ENCODE measurements at places on chromosomes 7 and 10. TPM values are rescaled to one million over a fixed set of nuclear protein-coding genes. Genes with fewer than 3 reads are reported as not detected.

DNA sequence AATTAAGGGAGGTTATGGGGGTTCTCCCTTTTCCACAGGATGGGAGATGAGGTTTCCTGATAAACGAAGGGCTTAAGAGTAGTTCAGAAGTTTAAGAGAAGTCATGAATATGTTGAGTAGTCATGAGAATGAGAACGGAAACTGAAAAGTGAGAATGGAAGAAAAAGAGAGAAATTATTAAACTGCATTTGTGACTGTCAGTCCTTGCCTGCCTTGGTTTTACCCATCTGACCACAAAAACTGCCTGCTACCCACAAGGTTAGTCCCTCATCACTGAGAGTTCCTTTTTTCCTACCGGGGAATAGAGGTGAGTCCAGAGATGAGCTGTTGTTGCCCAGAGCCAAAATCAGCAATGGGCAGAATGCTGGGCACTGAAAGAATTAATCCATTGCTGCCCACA, 174.1 kb upstream of the BET1 start:
- no peak for DNase-seq

- DNase-seq: no peak
Measured at GRCh38 chr7:149822353-149822943, 15.7 kb upstream of the ZNF862 start.

GRCh38 chr7:2169923-2170575, 62.7 kb downstream of the MAD1L1 start:
- no peak for DNase-seq

The CYP2C8 gene
- polyA plus RNA-seq: 0.21 TPM

- no peak for DNase-seq
Measured at GRCh38 chr7:5382281-5382892, 41.2 kb downstream of the TNRC18 start.

- no peak for DNase-seq
Measured at GRCh38 chr10:17122052-17122451, 7.6 kb downstream of the CUBN start.

DNA sequence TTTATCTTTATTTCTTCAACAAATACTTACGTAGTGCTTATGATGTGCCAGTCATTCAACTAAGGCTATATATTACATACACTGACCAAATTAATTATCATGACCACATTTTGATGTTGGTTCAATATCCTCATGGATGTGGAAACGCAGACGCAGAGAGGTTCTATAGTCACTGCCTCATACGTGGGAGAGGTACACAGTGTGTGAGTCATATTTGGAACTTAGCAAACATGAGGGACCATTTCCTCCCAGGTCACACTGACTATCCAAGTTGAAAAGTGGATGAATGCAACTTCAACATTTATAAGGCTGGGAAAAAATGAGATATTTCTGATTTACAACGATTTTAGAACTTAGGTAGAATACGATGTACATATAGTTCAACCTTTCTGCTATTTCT, 113.6 kb downstream of the PRLHR start:
- DNase-seq: no peak

DNA sequence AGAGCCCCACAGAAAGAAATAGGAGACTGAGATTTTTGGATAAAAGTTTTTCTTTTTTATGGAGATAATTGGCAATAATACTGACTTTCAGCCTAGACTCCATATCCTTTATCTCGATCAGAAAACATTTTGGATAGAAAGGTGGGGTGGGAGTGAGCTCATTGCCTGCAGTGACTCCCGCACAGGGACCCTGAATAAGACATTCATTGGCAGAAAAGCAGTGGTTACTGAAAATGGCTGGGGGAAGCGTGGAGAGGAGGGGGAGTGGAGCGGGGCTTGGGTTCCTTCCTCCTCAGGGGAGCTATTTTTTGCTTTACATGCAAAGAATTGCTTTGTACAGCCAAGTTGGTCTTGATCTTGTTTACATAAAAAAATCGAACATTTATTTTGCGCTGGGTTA, 90.4 kb upstream of the BMPER start:
- no peak for DNase-seq

DNA sequence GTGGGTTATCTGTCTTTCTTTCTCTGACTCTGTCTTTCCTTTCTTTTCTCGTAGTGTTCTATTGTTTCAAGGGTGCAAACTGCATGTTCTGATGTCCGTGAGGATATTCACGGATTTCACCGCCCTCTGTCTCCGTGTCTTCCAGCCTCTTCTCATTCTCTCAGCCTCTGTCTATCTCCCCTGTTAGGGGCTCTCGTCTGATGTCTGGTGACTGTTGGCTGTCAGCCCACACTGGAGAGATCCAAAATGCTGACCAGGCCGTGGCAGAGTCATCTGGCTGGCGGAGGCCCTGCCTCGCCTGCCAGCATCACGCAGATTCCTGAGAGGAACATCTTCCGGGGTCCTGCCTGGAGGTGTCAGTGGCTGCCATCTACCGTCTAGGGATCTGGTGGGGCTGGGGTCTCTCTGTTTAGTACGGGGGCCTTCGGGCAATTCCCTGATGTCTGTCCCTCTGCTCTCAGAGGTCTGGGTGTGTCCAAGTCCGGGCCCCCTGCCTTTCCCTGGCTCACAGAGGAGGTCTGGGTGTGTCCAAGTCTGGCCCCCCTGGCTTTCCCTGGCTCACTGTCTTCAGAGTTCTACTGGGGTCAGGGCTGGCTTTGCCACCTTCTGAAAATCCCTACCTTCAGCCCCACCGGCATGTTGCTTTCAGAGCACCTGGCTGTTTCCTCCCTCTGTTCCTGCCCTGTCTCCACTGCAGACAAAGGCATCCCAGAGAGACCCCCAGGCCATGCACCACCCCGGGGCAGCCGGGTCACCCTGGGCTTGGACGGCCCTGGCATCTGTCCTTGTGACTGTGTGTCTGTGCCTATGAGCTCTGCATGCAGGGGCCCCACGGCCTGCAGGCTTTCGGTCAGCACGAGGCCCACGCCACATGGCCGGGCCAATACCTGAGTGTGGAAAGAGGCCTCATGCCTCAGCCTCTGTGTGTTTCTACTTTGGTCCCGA, 14.0 kb upstream of the SCART1 start:
- no peak for DNase-seq

The KIAA1217 gene
- 55.1 TPM for polyA plus RNA-seq

GRCh38 chr7:98434087-98434486, 33.2 kb upstream of the BAIAP2L1 start:
- no peak for DNase-seq

DNA sequence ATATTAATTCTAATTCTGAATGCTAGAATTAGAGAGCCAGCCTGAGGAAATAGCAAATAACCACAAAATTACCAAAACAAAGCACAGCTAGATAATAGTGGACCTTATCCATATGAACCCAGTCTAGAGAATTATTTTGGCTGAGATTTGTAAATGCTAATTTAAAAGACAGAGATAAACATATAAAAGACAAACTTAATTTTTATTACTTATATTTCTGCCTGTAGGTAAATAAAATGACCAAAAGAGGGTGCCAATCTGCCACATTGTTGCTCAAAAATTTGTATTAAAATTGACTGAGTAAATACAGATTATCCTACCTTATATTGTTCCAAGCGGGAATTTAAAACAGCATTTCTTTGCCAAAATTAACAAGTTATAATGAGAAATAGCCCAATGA, 20.2 kb downstream of the RTKN2 start:
- DNase-seq: no peak

- DNase-seq: no peak
Measured at GRCh38 chr10:34814913-34815184, 247 bp downstream of the PARD3 start.

The HOXA11 gene
- not detected for polyA plus RNA-seq

DNA sequence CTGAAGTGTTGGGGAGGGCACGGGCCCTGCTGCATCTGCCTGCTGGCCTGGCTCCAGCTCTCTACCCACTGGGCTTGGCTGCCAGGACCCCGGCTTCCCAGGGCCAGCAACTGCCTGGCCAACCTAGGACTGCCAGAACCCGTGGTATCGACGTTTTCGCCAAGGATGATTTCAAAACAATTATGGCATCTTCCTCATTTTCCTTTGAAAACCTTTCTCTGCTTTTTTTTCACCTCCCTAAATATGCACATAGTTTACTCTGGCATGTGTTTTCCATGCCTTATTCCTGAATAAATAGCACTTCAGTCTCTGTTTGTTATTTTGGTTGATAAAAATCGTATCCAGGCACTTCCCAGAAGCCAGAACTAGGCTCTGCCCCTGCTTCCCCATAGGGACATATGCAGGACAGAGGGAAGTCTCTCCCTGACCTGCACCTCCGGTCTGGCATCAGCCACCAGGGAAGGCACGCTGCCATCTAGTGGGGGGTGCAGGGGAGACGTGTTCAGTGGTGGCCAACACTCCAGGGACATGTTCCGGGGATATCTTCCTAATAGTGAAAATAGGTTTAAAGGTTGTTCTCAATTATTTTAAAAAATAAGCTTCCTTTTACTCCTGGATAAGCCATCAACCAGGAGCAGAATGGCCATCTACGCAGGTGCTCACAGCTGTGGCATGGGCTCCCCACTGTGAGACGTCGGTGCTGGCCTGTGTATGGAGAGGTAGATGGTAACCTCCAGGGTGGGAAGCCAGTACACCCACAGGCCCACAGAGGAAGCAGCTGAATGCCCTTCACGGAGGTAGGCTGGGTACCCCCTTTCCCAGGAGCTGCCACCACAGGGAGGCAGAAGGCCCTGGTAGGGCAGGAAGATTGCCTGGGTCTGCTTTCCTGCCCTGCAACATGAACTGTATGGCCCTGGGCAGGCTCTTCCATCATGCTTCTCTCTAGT, 30.7 kb upstream of the ANTXRL start:
- DNase-seq: peak; percentile 70

DNA sequence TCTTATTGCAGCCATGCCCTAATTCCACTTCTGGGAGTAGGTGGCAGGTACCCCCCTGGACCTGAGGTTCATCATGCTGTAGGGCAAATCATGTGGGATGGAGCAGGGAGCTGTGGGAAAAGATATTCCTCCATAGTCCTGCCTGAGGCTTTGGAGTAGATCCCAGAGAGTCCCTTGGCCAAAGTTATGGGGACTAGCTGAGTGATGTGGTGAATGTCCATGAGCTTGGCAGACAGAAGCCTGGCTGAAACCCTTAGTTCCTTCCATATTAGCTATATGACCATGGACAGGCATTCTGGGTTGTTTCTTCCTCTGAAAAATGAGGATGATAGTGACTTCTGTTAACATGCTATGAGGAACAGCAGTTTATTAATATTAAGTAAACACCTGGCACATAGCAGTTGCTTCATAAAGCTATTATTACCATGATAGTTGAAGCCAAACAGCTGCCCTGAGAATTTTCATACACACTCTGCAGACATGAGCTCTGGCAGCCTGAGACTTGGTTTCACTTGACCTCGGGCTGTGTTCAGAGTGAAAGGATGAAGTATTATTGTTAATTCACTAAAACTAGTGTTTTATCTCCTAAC, 15.0 kb upstream of the IMPDH1 start:
- no peak for DNase-seq

The UPK3BL2 gene
- polyA plus RNA-seq: 15.4 TPM

GRCh38 chr10:88110822-88111221, 247.4 kb downstream of the PTEN start:
- no peak for DNase-seq

The WDR86 gene
- polyA plus RNA-seq: 1.1 TPM

- no peak for DNase-seq
Measured at GRCh38 chr10:95504246-95504691, 56.9 kb downstream of the SORBS1 start.

GRCh38 chr7:158355456-158356065, 232.1 kb downstream of the PTPRN2 start:
- no peak for DNase-seq

DNA sequence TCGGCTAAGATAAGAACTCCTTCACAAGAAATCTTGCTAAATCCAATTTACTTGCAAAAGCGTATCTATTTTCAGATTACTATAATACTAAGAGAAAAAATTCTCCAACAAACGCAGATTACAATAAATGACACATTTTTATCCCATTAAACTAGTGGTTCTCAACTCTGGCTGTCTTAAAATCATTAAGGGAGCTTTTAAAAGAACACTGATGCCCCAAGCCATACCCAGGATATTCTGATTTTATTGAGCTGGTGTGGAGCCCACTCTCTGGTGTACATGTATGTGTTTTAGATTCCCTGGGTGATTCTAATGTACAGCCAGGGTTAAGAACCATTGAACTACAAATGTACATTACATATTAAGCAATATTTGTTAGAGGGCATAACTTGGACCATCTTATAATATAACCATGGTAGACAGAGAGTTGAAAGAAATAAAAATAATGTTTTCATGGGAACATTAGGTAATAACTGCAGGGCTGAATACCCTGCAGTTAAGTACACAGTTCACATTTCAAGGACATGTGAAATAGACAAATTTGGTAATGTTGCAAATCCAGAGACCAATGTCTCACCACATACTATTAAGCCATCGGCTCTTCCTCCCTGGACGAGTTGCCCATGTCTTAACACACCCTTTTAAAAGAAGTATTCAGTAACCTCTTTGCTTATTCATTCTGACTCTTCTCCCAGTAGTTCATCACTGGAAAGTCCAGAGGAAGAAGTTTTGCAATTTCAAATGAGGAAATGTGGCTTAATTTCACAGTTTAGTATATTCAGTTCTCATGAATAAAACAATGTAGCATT, 6.2 kb downstream of the GSAP start:
- DNase-seq: no peak

DNA sequence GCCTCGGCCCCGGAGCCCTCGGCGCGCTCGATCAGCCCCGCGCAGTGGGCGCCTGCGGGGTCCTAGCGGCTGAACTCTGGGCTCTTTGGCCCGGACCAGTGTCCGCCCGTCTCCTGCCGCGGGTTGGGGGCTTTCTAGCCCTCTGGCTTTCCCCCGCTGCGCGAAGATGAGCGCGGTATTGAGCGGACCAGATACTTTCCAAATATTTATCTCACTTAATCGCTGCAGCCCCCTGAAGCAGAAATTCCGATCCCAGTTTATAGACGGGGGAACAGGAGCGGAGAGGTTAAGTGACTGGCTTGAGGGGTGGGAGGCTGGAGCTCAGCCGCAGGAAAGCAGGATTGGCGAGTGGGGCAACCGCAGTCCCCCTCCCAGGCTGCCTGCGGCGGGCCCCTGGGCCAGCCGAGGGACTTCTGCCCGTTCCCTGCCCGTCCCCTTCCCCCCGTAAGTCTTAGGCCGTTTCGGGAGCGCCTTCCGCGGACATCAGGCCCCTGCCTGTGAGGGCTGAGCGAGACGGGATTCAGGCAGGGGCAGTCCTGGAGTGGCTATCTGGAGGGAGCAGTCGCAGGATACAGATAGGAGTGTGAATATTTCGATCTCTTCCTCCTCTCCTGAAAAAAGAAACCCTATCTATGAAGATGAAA, 565 bp downstream of the STRIP2 start:
- DNase-seq: peak; percentile 36

- no peak for DNase-seq
Measured at GRCh38 chr10:9560976-9561375, 1456.7 kb upstream of the CELF2 start.

The CPVL gene
- 1.8 TPM for polyA plus RNA-seq

The CYP2C18 gene
- 91.9 TPM for polyA plus RNA-seq

GRCh38 chr7:105352901-105353668, 35.6 kb downstream of the SRPK2 start:
- peak; percentile 92 for DNase-seq

- DNase-seq: no peak
Measured at GRCh38 chr7:156475179-156475578, 165.4 kb upstream of the RNF32 start.

GRCh38 chr7:148142660-148143248, 447.8 kb upstream of the C7orf33 start:
- peak; percentile 35 for DNase-seq

GRCh38 chr7:99096124-99096887, 47.6 kb downstream of the SMURF1 start:
- DNase-seq: no peak

- DNase-seq: no peak
Measured at GRCh38 chr10:132647424-132647823, 109.8 kb downstream of the INPP5A start.

Measured in small intestine (tissue), 16 donors.